MG63 (cell line): ENCODE measurements at places on chromosomes 1 and 21.

- DNase-seq: no peak
These were observed 331.3 kb upstream of the SNX7 start for GRCh38 chr1:98330224-98330623.

DNA sequence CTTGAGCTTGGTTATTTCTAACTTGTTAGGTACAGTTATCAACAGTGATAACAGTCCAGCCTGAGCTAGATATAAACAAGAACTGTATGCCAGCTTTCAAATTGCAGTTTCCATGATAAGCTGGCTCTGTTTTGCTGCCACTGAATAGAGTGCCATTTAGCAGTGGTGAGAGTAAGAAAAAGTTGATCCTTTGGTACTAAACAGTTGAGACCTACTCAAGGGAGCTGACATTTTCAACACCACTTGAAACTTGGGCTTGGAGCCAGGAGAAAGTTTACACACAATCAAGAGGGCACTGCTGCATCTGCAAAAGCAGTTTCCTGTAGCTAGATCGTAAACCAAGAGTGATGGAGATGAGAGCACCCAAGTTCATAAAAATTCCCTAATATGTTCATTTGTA lies 131.3 kb downstream of the RGS7 start:
- DNase-seq: no peak

DNA sequence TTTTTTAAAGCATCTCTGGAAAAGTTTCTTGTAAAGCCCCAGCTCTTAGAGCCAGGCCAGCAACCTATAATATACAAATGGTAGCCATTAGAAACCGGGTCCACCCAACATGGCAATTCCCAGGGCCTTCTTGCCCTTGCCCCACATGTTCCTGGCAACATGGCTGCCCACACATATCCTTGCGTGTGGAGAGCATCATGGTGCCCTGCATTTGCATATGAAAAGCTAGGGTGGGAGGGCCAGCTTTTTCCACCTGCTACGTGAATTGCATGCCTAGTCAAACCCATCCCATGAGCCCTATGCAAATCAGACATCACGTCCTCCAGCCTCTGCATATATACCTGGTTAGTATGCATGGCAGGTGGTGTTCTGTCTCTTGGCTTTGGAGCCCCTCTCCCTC lies 88.2 kb downstream of the RABGAP1L start:
- DNase-seq: no peak

DNA sequence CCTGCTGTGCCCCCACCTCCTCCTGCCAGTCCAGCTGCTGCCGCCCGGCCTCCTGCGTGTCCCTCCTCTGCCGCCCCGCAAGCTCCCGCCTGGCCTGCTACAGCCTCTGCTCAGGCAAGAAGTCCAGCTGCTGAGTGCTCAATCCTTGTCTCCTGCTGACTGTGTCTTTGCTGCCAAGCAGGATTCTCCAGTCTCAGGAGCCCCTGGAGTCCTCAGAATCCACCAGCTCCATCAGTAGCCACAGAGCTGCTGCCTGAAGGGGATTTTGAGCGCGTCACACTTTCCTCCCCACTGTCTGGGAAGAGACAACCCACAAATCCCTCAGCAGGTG lies 973 bp downstream of the KRTAP10-11 start:
- no peak for DNase-seq
